ENCODE measurements at places on chromosomes 1 and 21.

- DNase-seq = no peak
These were observed 39.2 kb downstream of the UBE2G2 start for GRCh38 chr21:44762221-44763049.

DNA sequence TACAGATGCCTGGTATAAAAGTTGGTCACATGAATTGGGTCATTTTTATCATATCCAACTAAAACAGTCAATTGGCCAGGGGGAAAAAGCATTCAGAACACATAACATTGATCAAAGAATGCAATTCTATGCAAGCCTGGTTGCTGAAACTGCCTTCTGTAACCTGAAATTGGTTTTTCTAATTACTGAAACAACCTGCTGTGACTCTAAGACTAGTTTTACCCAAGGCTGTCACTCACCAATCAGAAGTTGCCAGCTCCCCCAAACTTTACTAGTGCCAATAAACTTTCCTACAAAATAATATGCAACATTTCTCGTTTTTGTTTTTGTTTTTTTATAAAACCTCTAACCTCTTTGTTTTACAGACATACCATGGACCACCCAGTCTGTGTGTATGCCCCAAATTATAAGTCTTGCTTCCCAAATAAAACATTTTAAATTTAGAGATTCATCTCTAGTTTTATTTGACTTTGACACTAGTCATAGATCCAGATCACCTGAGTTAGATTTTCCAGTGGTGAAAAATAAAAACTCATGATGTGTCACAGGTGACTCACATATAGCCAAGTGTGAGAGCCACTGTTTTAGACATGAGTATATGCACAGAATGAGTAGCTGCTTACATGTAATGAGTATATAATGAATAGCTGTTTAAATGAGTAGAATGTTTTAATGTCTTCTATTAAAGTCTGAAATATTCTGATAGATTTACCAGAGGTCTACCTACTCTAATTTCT, 64.2 kb upstream of the CR2 start:
- DNase-seq = no peak

DNA sequence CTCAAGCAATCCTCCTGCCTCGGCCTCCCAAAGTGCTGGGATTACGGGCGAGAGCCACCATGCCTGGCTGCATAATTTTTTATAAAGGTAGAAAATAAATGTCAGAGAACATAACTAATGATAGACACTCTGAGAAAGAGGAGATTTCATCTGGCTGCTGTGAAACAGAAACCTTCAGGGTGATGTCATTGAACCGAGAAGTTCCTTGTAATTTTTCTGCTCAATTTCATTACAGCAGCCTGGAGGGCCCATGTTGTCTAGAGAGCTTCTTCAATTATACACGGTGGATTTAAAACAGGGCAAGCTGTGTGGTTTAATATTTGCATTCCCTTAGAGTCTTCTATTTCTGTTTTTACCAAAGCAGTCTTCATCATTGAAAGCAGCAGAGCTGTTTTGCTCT, 64.3 kb upstream of the MORC3 start:
- DNase-seq = no peak

DNA sequence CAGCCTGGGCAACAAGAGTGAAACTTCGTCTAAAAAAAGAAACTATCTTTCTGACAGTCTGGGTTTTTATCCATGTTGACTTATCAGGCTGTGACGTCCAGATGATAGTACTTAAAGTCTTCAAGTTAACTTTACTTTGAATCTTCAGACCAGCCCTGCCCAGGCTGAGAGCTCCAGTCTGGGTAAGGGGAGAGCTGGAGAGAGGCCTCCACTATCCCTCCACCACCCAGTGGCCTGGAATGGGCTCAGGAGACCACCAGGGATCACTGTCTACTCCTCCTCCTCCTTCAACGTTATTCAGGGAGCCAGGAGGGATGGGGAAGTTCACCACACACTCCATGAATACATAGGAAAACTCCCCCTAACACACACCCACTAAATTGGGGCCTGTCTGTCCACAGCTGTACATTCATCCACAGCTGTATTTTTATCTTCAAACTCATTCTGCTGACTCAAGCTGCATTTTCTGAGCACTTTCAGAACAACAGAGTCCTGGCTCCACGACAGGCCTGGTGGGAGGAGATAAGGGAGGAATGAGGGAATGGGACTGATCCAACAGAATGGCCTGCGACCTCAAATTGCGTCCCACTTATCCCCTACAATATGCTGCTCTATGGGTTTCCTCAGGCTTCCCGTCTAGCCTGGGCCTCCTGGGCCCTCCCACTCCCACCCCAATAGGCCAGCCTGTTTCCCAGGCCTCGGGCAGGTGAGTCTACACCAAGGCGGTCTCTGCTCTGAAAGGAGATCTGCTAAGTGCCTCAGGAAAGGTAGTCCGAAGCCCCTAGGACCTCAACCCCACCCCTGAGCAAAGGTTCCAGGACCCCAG, 1.8 kb downstream of the SLC45A3 start:
- no peak for DNase-seq

DNA sequence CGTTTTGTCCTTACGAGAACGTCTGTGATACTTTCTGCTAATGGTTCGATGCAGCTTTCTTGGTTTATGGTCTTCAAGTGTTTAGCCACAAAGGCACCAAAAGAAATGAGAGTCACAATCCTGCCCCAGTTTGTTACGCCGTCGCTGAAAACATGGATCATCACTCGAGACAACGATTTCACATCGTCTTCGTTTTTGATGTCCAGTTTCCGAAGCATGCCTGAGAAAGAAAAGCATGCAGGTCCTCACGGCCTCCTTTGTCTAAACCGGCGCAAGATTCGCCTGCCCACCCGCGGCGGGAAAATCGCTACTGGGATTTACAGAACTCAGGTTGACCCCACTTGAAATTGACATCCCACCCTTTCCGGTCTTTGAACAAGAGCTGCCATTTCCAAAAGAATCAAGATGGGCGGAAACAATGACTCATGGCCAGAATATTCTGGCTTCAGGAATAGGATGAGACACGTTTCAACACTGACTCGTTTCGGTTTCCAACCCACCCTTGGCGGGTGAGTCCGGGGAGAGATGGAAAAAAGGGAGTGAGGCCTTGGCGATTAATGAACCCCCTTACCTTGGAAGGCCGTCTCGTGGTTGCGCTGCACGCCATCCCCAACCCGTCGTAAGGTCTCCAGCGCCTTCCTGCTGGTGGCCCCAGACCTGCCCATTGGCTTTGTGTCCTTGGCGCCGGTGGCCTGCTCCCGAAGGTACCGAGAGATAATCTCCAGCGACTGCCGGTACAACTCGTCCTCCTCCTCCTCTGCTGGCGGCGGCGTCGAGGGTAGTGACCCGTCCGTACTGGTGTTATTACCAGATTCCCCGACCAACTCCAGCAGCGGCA, 919 bp downstream of the MCL1 start:
- DNase-seq = no peak

DNA sequence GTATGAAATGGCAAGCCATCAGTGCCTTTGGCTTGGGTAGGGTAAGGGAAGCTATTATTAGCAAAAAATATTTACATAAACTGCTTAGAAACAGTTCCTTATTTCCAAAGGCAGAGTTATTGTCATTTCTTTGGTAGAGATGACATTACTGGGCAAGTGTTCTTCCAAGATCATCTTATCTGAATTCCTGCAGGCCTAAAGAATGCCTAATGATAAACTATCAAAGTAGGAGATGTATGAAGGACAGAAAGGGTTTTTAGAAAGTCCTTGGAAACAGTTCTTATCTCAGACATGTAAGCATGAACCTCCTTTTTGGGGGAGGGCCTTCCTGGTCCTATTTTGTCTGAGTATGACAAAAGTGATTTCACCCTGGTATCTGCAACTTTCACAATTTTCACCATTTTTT, 5.1 kb upstream of the FRRS1 start:
- no peak for DNase-seq

DNA sequence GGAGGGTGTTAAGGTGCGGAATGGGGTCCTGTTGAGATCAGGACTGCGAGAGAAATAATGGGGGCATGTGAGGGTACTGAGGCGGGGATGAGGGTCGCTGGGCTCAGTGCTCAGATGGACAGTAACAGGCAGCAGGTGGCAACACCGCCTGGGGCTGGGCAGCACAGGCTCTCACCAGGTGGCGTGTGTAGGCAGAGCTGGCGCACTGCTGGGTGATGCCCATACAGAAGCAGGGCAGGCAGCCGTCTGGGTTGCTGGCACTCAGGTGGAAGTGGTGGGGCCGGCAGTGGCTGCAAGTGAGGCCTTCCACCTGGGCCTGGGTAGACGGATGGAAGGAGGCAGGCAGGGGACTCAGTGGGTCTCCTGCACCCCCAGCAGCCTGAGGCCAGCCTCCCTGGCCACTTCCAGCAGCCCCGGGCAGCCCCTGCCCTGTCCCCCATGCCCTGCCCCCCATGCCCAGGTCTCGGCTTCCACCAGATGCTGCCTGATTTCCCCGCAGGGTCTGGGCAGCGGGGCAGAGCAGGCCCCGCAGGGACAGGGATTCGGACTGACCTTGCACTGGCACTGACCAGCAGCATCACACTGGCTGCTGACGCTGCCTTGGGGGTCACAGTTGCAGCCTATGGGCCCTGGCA, 60.5 kb downstream of the LDLRAD2 start:
- DNase-seq = no peak

Measured in CD4-positive, alpha-beta T cell (primary cell).